ENCODE measurements at places on chromosomes 2 and 18.

- DNase-seq: no peak
These were observed 19.7 kb upstream of the GNAL start for GRCh38 chr18:11669271-11669947.

GRCh38 chr2:26587994-26588393 is 53.2 kb downstream of the CIB4 start:
- DNase-seq: no peak

DNA sequence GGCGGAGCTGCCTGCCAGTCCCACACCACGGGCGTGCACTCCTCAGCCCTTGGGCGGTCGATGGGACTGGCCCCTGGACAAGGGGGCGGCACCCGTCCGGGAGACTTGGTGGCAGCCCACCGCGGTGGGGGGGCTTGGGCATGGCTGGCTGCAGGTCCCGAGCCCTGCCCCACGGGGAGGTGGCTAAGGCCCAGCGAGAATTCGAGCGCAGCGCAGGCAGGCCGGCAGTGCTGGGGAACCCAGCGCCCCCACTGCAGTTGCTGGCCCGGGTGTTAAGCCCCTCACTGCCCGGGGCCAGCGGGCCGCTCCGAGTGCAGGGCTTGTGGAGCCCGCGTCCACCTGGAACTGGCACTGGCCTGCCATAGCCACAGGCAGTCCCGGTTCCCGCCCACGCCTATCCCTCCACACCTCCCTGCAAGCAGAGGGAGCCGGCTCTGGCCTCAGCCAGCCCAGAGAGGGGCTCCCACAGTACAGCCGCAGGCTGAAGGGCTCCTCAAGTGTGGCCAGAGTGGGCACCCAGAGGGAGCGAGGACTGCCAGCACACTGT is 742.9 kb upstream of the DDX18 start:
- no peak for DNase-seq

GRCh38 chr2:99852956-99853355 is 289.4 kb downstream of the AFF3 start:
- no peak for DNase-seq

- DNase-seq: no peak
These were observed 224.6 kb downstream of the NAPG start for GRCh38 chr18:10750191-10751035.

DNA sequence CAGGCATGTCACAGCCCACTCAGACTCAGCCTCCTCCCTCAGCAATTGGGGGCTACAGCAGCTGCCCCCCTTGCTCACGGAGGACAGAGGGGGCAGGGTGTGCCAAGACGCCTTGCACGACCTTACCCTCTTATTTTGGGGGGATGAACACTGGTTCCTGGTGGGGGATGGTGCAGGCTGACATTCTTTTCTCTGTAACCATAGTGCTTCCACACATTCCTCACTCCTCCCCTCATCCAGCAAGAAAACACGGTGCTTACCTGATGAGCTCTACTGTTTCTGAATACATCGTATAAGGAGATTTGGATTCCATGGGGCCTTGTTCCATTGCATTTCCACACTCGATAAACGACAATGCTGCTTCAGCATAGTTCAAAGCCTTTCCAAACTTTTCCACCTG is 75.4 kb upstream of the REV1 start:
- no peak for DNase-seq

DNA sequence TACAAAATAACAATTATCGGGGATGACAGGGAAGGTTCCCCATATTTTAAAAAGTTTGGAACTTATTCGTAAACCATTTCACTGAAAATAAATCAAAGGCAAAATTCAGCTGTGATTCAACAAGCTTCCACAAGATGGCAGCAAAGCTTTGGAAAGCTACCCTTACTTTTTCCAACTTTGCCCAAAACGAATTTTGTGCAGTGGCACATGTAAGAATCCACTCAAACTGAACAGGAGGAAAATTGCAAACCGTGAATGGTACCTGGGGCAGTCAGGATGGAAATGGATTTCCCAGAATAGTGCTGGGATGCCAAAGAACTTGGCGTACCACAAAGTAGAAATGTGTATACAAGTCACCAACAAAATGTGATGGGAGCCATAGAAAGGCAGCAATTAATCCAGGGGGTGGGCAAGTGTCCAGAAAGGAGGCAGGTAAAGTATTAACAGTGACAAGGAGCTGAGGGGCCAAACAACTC is 10.7 kb downstream of the RPL31 start:
- no peak for DNase-seq

GRCh38 chr18:65239787-65240186 is 511.0 kb upstream of the CDH7 start:
- DNase-seq: no peak

GRCh38 chr18:57475903-57476302 is 40.7 kb downstream of the ONECUT2 start:
- DNase-seq: no peak
